ENCODE measurements at places on chromosomes 12 and 14.

DNA sequence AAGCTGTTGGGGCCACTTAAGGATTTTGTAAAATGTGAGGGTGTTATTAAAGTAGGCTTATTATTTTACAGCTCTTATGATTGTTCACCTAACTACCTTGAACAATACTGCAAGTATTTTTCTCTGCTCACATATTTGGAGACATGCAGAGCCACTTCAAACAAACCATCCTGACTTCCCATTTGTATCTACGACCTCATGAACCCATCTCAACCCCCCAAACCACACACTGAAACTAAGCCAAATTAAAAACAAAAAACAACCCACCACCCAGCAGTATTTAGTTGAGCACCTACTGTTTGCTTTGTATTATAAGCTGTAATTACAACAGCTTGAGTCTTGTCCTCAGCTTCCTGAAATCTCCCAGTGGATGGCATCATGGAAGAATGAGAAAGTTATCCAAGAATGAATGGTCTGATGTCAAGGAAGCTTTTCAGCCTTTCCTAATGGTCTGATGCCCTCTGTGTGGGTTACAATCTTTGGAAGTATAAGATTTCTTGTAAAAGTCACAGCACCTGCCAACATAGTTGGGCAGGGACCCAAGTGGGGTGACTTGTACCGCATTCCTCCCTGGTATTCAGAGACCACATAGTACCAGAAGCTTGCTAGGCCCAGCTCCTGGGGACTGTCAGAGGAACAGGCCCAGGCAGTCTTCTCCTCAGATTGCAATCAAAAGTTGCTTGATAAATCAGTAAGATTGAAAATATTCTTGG lies 416.6 kb downstream of the ZFP36L1 start:
- DNase-seq: no peak

DNA sequence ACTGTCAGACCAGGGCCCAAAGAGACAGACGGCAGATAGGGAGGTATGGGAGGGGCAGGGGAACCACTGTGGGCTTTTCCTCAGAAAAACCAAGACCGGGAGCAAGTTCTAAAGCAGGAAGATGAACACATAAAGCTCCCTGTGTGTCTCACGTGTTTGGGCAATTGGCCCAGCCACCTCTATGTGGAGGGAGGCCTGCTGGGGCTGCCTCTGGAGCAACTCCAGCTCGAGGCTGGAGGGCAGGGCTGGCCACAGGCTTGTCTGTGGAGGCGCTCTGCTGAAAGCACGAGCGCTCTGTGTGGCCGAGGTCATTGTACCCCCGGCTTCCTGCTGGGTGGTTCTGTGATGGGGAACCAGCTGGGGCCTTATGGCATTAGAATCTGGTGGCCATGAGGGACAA lies 36.4 kb downstream of the TRAFD1 start:
- no peak for DNase-seq

DNA sequence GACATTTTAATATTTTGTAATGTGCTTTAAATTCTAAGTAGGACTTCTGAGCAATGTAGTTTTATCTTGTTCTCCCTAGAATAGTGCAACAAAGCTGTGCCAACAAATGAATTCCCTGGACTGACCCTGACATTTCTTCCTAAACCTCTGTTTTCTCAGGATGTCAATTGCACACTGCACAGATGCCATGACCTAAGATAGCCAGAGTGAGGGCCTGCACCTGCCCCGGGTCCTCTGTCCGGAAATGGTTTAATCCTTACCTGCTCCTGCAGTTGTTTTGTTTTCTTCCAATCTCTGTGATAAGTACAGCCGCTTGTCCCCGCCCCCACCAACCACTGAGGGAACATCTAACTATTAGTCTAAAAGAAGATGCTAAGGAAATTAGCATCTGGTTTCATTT lies 831.5 kb downstream of the GALC start:
- no peak for DNase-seq

- DNase-seq: no peak
Measured at GRCh38 chr14:67623114-67623513, 3.4 kb downstream of the ARG2 start.

- no peak for DNase-seq
Measured at GRCh38 chr12:25985316-25986175, 27.1 kb downstream of the RASSF8 start.

DNA sequence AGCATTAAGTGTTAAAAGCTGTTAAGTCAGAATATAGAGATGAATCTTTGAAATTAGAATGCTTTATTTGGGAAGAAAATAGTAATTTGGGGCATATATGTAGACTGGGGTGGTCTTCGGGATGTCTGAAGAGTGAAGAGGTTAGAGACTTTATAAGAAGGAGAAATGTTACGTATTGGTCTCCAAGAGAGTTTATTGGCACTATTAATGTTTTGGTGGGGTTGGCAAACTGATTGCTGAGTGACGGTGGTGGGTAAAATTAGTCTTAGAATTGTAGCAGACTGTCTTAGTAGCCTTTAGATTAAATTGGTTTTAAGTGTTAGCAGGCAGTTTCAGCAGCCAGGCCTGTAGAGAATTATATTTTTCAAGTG lies 4.9 kb upstream of the ATP23 start:
- DNase-seq: no peak

DNA sequence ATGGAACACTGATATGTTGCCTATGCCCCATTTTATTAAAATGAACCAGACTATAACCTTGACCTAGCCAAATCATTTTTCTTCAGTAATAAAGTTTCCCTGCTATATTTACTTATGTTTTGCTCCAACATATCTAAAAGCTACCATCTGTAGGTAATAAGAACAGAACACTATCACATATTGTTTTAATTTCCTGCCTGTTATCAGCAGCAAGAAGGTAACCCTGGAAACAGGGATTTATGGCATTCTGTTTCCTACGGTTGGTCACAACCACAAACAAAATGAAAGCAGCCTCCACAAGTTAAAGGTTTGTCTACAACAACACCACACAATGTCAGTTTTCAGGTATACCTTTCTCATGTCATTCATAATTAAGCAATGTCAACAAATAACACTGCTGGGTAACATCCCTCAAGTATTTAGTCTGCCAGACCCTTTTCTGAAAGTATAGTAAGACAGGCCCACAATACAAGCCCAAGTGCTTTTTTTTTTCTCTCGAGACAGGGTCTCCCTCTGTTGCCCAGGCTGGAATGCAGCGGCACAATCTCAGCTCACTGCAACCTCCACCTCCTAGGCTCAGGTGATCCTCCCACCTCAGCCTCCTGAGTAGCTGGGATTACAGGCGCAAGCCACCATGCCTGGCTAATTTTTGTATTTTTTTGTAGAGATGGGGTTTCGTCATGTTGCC lies 25.5 kb downstream of the GCH1 start:
- DNase-seq: no peak

- DNase-seq: no peak
Measured at GRCh38 chr14:32820181-32820580, 118.5 kb upstream of the NPAS3 start.

- DNase-seq: no peak
Measured at GRCh38 chr12:106434526-106434925, 77.0 kb downstream of the POLR3B start.

GRCh38 chr12:53505555-53506449 lies 1.5 kb downstream of the NPFF start:
- DNase-seq: no peak

GRCh38 chr12:75477137-75477536 lies 3.4 kb upstream of the GLIPR1 start:
- DNase-seq: no peak

- peak; percentile 48 for DNase-seq
Measured at GRCh38 chr12:12837025-12837812, 24.1 kb downstream of the DDX47 start.

DNA sequence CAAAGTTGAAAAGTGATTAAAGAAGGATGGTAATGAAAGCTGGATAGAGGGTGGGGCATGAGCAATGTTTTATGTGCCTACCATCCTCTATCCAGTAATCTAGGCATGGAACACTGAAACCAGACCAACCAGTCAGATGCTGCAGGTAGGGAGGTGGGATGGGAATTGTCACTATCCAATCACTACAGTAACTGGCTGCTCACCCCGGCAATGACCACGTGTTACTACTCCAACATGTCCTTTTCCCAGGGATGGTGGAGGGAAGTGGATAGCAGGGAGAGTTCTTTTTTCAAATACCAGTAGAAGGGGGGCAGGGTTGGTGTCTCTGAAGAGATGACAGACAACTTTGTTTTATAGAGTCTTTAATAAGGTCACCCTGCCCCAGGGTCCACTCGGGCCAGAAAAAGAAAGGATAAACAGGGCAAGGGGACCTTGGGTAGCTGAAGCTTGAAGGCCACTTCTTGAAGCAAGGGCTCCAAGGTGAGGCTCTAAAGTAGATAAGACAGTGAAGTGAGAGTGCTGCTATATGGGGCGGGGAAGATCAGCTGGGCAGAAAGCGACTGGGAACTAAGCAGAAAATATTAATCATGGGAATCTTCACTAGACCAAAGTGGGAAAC lies 14.7 kb upstream of the CDH24 start:
- DNase-seq: no peak

DNA sequence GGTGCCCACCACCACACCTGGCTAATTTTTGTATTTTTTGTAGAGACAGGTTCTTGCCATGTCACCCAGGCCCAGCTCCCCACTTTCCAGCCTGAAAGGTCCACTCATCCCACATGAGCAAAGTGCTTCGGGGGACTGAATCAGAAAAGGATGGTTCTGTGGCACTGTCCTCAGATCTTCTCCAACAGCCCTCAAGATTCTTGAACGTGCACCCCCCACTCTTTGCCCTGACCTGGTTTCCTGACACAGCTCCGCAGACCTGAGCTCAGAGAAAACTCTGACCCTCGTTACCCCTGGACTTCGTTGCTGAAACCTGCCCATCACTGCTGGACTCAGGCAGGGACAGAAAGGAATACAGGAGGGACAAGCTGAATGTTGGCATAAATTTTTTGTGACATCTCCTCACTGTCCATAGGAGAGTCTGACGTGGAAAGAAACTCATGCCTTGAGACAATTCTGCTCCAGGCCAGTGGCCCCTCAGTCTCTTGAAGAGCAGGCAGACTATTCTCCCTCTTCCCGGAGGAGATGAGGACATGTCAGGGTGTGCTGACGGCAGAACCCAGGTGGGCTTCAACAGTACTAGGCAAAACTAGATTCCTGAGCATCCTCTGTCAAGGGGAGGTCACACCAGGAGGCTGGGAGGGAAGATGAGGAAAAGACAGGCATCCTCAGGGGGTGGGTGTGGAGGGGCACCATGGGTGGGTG lies 149.3 kb downstream of the DPF3 start:
- DNase-seq: no peak

DNA sequence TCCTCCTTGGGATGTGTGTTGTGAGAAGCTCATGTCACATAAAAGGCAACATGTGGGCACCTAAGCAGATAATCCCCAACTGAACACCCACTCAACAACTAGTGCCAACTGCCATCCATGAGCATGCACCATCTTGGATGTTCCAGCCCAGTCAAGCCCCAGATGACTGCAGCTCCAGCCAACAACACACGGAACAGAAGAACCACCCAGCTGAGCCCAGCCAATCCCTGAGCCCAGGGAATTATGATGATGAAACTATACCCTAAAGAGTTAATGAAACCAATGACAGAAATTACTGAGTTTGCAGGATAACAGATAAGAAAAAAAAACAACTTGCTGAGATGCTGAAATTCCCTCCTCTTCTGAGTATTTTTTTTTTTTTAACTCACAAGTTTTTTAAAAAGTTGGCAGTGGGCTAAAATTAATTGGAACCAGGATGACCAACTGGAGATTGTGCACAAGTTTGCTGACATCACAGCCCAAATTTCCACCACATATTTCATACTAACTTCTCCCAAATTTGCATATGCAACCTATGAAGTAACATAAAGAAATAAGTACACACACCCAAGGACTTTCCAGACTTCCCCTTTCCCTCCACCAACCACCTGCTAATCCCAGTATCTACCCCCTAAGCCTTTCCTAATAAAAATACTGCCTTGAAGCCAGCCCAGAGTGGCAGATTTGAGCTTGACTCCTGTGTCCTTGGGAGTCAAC lies 124.5 kb downstream of the KSR2 start:
- DNase-seq: no peak

DNA sequence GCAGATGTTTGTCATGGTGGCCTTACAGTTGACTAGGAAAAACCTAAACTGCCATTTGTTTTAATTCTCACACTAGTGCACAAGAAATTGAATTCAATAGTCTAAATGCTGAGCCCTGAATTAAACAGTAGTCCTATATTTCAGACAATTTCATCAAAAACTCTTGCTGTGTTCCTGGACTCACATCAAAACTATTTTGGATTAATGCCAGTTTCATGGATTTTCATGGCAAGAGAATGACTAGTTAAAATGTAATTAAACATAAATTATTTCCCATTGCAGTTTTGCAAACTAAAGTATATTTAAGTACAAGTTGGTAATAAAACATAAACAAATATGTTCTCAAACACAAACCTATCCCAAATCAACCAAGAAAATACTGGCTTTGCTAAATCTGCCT lies 468.0 kb upstream of the PRICKLE1 start:
- DNase-seq: no peak

DNA sequence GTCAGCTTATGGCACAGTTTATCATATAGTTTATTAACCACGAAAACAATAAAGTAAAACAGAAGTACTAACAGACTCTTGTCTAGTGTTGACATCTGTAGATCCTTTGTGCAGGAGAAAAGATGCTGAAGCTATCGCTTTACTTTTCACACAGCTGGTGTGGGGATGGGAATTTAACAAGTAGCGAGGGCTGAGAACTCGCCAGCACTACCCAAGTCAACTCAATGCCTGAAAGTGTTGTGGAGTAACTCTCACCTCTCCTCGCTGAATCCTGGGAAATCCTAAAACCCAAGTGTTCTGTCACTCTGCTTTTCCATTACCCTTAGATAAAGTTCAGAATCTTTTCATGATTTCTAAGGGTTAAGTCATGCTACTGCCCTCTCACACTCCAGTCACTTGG lies 264.2 kb downstream of the BMP4 start:
- no peak for DNase-seq

DNA sequence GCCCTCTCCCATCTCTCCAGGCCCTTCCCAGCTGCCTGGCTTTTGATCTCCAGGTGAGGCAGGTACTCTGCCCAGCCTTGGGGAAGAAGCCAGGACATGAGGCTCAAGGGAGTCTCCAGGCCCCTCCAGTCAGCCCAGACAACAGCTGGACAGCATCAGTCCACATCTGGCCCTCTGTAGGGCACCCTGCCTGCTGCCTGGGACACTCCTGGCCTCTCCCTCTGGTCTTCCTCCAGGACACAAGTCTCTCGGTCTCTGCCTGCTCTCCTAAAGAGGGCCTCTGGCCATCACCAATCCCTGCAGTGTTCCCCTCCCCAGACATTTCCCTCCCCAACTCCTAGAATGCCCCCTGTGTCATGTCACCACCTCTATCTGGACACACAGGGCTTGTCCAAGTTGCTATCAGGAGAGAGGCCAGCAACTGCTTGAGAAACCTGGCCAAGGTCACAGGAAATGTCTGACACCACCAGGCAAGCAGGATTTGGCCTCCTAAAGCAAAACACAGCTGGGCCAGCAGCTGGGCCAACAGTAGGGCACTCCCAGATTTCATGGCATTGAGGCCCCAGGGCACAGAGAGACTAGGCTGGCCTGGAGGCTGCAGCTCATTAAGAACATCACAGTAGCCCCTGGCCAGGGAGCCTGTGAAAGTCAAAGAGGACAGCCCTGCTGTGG lies 29.0 kb downstream of the LTBP2 start:
- no peak for DNase-seq

GRCh38 chr12:92718483-92718990 lies 15.7 kb downstream of the PLEKHG7 start:
- no peak for DNase-seq

Data from CD4-positive, alpha-beta memory T cell (primary cell).